Esophagus squamous epithelium (tissue), 5 donors: ENCODE measurements at places on chromosomes 2 and 18.

DNA sequence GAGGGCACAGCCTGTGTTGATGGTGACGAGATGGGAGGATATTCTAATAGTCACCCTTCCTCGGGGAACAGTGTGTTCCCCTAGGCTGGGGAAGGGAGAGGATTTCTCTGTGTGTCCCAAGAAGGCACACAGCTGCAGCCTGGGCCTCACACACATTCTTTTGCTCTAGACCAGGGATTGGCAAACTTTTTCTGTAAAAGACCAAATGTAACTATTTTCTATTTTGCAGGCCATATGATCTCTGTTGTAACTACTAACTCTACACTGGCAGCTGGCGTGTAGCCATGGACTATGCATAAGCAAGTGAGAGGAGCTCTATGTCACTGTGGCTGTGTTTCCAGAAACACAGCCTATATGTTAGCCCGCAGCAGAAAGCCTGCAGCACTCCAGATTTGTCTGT, 65.8 kb downstream of the ARHGAP28 start:
- H3K27me3 ChIP-seq: no peaks in the 10 kb centered on the region
- no peaks in the 10 kb centered on the region for H3K4me1 ChIP-seq
- H3K36me3 ChIP-seq: no peaks in the 10 kb centered on the region
- H3K27ac ChIP-seq: no peak overlapping the region

- no peaks in the 10 kb centered on the region for H3K27me3 ChIP-seq
- H3K4me1 ChIP-seq: peaks cover 4% of the 10 kb centered on the region
- H3K36me3 ChIP-seq: no peaks in the 10 kb centered on the region
- H3K4me3 ChIP-seq: no peak overlapping the region
- H3K27ac ChIP-seq: no peak overlapping the region
- no peak for DNase-seq
Measured at GRCh38 chr2:150589681-150590080, 102.2 kb upstream of the RND3 start.

DNA sequence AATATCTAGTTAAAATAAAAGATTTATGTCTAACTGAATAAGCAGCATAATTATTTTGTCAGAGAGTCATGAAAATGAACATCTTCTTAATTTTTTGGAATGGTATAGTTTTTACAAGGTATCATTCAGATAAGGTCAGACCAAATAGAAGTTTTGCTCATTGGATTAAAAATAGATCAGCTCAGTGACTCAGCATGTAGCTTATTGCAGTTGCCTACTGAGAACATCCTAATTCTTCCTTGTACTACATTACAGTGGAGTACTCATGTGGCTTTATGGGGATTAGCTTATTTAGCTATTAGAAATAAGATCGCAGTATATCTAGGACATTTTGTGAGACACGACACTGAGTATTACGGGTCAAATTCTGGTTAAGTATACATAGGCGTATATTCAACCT, 38.2 kb upstream of the PPM1B start:
- H3K36me3 ChIP-seq: no peaks in the 10 kb centered on the region
- no peak for DNase-seq
- no peaks in the 10 kb centered on the region for H3K4me1 ChIP-seq
- H3K27ac ChIP-seq: no peak overlapping the region

GRCh38 chr2:109528811-109529501, 84.8 kb downstream of the SEPTIN10 start:
- no peak for DNase-seq
- H3K27me3 ChIP-seq: no peaks in the 10 kb centered on the region
- H3K4me3 ChIP-seq: no peak overlapping the region

DNA sequence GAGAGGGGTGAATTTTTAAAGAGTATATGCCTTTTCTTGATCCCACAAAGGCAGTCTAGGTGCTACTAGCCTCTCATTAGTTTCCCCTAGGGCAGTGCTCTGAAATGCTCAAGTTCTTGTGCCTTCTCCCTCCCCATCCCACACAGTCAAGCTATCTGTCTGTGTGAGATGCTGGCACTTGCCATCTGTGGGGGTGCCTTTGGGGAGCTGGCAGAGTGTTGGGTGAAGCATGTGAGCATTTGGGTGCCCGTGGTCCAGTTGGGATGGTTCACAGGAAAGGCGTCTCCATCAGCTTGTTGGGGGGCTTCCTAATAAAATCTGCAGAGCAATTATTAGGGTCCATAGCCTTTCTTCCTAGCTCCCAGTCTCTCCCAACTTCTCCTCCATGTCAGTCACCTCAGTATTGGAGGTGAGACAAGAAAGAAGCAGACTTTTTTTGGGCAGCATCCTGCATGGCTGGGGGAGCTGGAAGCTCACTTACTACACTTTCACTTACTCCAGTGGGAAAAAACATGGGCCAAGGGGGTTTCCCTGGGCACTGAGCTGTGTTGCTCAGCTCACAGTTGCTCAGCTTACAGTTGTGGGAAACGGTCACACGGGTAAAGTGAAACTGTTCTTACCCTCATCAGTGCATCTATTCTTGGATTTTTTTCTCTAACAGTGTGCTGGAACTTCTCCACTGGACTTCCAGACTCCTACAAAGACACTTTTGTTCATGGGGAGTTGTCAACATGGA, 29.3 kb downstream of the COLEC11 start:
- H3K4me1 ChIP-seq: peaks cover 15% of the 10 kb centered on the region
- H3K27ac ChIP-seq: no peak overlapping the region
- H3K36me3 ChIP-seq: no peaks in the 10 kb centered on the region
- DNase-seq: no peak
- no peak overlapping the region for H3K4me3 ChIP-seq

GRCh38 chr2:239674981-239675825, 274.4 kb upstream of the HDAC4 start:
- no peak overlapping the region for H3K27ac ChIP-seq
- DNase-seq: no peak
- no peaks in the 10 kb centered on the region for H3K36me3 ChIP-seq
- H3K4me1 ChIP-seq: no peaks in the 10 kb centered on the region
- H3K27me3 ChIP-seq: no peaks in the 10 kb centered on the region

DNA sequence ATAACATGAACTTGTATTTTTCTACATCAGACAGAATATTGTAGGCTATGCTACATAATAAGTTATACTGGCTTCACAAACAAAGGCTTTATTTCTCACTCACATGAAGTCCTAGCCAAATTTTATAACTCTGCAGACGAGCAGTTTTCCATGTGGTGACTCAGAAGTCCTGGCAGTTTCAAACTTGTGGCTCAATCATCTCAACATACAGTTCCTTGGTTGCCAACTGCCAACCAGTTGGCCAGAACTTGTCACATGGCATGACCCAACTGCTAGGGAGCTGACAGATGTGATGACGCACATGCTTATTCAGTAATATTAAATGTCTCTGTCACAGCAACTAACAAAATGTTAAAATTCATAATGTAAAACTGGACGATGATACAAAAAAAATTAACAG, 63.8 kb upstream of the ZC3H15 start:
- no peaks in the 10 kb centered on the region for H3K27me3 ChIP-seq
- H3K4me1 ChIP-seq: no peaks in the 10 kb centered on the region
- H3K4me3 ChIP-seq: no peak overlapping the region
- no peaks in the 10 kb centered on the region for H3K36me3 ChIP-seq

GRCh38 chr2:112160283-112161250, 22.4 kb downstream of the FBLN7 start:
- no peak overlapping the region for H3K27ac ChIP-seq
- no peaks in the 10 kb centered on the region for H3K27me3 ChIP-seq
- no peak overlapping the region for H3K4me3 ChIP-seq
- no peaks in the 10 kb centered on the region for H3K4me1 ChIP-seq

GRCh38 chr2:23859983-23860382, 66.9 kb downstream of the ATAD2B start:
- no peak for DNase-seq
- H3K27ac ChIP-seq: no peak overlapping the region
- no peaks in the 10 kb centered on the region for H3K36me3 ChIP-seq
- H3K4me1 ChIP-seq: no peaks in the 10 kb centered on the region
- H3K27me3 ChIP-seq: no peaks in the 10 kb centered on the region
- no peak overlapping the region for H3K4me3 ChIP-seq

DNA sequence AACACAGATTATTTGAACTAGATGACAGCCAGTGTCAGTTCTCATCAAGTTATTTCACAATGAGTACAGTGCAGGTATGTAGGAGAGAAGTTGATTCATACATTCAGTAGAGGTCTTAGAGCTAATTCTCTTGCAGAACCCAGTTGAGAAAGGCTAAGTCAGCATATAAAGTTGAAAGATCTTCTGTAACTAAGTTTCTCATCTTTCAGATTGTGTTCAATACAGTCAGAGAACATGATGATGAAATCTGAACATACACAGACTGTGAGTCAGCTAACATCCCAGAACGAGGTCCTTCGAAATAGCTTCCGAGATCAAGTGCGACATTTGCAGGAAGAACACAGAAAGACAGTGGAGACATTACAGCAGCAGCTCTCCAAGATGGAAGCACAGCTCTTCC, 41.9 kb upstream of the LIMS1 start:
- no peaks in the 10 kb centered on the region for H3K4me1 ChIP-seq
- H3K27ac ChIP-seq: no peak overlapping the region
- DNase-seq: no peak

- DNase-seq: no peak
- H3K36me3 ChIP-seq: no peaks in the 10 kb centered on the region
- H3K4me3 ChIP-seq: no peak overlapping the region
- H3K27me3 ChIP-seq: no peaks in the 10 kb centered on the region
- peaks cover 9% of the 10 kb centered on the region for H3K4me1 ChIP-seq
Measured at GRCh38 chr2:224027070-224027469, 12.0 kb downstream of the SERPINE2 start.

- no peak overlapping the region for H3K27ac ChIP-seq
- no peaks in the 10 kb centered on the region for H3K36me3 ChIP-seq
- DNase-seq: no peak
Measured at GRCh38 chr2:14558335-14558919, 74.1 kb upstream of the LRATD1 start.

- H3K27ac ChIP-seq: no peak overlapping the region
- no peaks in the 10 kb centered on the region for H3K36me3 ChIP-seq
- no peaks in the 10 kb centered on the region for H3K4me1 ChIP-seq
Measured at GRCh38 chr2:159555651-159556392, 60.5 kb downstream of the BAZ2B start.

- no peak for DNase-seq
- H3K4me1 ChIP-seq: no peaks in the 10 kb centered on the region
- no peak overlapping the region for H3K27ac ChIP-seq
- no peaks in the 10 kb centered on the region for H3K27me3 ChIP-seq
Measured at GRCh38 chr2:154425994-154426393, 272.5 kb upstream of the KCNJ3 start.

DNA sequence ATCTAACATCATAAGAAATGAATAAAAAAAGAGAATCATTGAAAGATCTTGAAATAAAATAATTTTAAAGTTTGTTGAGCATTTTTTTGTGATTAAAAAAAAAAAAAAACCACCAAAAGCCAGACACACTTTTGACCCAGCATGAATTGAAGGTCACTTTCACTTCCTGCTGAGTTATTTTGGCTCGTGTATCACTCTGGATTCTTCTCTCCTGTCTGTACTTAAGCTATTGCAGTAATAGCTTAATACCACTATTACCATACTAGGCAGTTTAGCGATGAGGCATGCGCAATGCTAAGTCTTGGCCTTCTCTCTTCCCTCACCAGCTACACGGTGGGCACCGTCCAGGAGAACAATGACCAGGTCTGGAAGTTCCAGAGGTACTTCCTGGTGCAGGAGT, 54.5 kb upstream of the SPP2 start:
- no peaks in the 10 kb centered on the region for H3K36me3 ChIP-seq
- no peak overlapping the region for H3K4me3 ChIP-seq
- no peak for DNase-seq
- H3K4me1 ChIP-seq: no peaks in the 10 kb centered on the region
- no peaks in the 10 kb centered on the region for H3K27me3 ChIP-seq
- H3K27ac ChIP-seq: no peak overlapping the region

GRCh38 chr2:207371877-207372276, 157.9 kb upstream of the CREB1 start:
- DNase-seq: no peak
- no peaks in the 10 kb centered on the region for H3K4me1 ChIP-seq
- no peaks in the 10 kb centered on the region for H3K36me3 ChIP-seq
- H3K27me3 ChIP-seq: no peaks in the 10 kb centered on the region

DNA sequence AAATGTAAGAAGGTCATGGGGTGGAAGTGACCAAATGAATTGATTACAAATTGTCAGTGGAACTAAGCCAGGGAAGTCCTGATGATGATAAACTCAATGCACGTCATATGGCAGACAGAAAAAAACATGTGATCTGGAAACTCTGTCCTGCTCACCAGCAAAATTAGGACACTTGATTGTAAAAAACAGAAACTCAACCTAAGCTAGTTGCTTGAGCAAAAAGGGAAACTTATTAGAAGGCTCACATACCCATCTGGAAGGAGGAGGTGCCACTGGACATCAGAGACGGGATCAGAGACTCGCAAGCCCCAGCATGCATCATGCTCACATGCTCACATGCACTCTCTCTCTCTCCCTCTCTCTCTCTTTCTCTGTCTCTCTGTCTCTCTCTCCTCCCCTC, 96.8 kb downstream of the SP3 start:
- no peak overlapping the region for H3K27ac ChIP-seq
- peaks cover 15% of the 10 kb centered on the region for H3K4me1 ChIP-seq
- no peaks in the 10 kb centered on the region for H3K36me3 ChIP-seq
- no peaks in the 10 kb centered on the region for H3K27me3 ChIP-seq

DNA sequence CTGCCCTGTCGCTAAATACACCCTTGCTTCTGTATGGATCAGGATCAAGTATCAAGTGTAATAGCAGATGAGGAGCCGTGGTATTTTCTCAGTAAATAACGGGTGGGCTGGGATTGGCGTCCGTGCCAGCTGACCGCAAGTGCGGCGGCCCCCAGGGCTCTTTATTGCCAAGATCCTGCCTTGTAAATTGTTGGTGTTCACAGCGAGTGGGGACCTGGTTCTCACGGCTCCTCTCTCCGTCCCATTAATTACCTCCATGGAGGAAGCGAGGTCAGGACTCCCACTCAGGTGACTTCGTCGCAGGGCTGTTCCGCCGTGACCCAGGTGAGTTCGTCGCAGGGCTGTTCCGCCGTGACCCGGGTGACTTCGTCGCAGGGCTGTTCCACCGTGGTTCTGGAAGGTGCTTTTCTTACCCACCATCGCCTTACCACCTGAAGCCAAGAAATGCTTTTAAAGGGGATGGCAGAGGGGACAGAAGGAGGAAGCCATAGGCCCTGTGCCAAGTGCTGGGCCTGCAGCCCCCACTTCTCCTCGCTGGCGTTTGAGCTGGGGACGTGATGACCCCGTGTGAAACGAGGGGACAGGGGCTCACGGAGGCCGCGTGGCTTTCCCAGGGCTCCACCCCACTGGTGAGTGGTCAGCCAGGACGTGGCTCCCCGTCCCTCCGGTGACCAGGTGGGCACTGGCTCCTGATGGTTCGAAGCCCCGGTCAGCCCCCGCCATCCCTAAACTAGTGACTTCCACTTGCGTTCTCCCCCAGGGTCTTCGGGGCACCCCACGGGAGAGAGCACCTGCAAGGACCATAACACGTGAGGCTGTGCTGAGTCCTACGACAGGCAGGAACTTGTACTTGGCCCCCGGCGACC, 118.4 kb downstream of the TWIST2 start:
- DNase-seq: no peak

DNA sequence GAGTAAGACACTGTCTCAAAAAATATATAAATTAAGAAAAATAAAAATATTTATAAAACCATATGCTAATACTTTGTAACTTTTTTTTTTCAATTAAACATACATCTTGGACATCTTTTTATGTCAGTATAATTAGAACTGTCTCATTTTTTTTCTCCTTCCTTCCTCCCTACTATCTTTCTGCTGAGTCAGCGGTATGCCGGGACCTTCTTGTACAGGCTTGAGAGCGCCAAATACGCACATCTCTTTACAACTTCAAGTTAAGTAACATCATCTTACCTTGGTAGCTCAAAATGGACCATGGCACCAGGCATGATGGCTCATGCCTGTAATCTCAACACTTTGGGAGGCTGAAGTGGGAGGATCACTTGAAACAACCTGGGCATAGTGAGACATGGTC, 153.4 kb downstream of the FAM161A start:
- H3K27ac ChIP-seq: no peak overlapping the region
- no peak for DNase-seq
- H3K27me3 ChIP-seq: no peaks in the 10 kb centered on the region
- peaks cover under 1% of the 10 kb centered on the region for H3K4me1 ChIP-seq
